Natural killer cell treated with Interleukin-12 subunit alpha and Interleukin-12 subunit beta and Interleukin-15 and Interleukin-18, amount 100 ng/mL, for 72 hours (primary cell): ENCODE measurements at places on chromosomes 2 and 18. TPM values are rescaled to one million over a fixed set of nuclear protein-coding genes. Genes with fewer than 3 reads are reported as not detected.

DNA sequence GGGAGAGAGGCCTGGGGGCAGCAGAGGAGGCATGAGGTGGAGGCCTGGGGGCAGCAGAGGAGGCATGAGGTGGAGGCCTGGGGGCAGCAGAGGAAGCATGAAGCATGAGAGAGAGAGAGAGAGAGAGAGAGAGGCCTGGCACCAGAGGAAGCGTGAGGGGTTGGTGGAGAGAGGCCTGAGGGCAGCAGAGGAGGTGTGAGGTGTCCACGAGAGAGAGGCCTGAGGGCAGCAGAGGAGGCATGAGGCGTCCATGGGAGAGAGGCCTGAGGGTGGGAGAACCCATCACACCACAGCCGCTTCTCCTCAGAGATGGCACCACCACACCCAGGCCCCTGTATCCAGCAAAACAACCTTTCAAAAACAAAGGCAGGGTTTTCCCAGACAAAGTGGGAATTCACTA, 55.7 kb upstream of the KCNG2 start:
- peaks cover 19% of the 10 kb centered on the region for H3K4me1 ChIP-seq
- no peaks in the 10 kb centered on the region for H3K27me3 ChIP-seq
- DNase-seq = no peak
- H3K4me3 ChIP-seq = no peak overlapping the region
- H3K27ac ChIP-seq = no peak overlapping the region

- no peak overlapping the region for H3K27ac ChIP-seq
- no peaks in the 10 kb centered on the region for H3K36me3 ChIP-seq
- H3K27me3 ChIP-seq = no peaks in the 10 kb centered on the region
- no peak overlapping the region for H3K4me3 ChIP-seq
- no peak for DNase-seq
- no peaks in the 10 kb centered on the region for H3K4me1 ChIP-seq
Observed at GRCh38 chr2:226213717-226214116, 585.9 kb downstream of the IRS1 start.

The OLA1 gene
- 88.5 TPM for total RNA-seq

The DUSP11 gene
- 50.1 TPM for total RNA-seq
